Esophagus squamous epithelium (tissue), 5 donors: ENCODE measurements at places on chromosomes 11 and 22.

- no peaks in the 10 kb centered on the region for H3K36me3 ChIP-seq
- DNase-seq: no peak
- no peak overlapping the region for H3K4me3 ChIP-seq
These were observed 24.7 kb upstream of the BAIAP2L2 start for GRCh38 chr22:38135133-38135706.

GRCh38 chr11:15818132-15818842 is 538.1 kb downstream of the SOX6 start:
- no peak overlapping the region for H3K27ac ChIP-seq
- H3K36me3 ChIP-seq: no peaks in the 10 kb centered on the region
- H3K4me3 ChIP-seq: no peak overlapping the region
- H3K27me3 ChIP-seq: no peaks in the 10 kb centered on the region
- no peak for DNase-seq

GRCh38 chr22:33459137-33459536 is 401.0 kb upstream of the SYN3 start:
- H3K4me1 ChIP-seq: no peaks in the 10 kb centered on the region
- H3K4me3 ChIP-seq: no peak overlapping the region
- H3K27me3 ChIP-seq: no peaks in the 10 kb centered on the region
- H3K27ac ChIP-seq: no peak overlapping the region
- H3K36me3 ChIP-seq: no peaks in the 10 kb centered on the region
- DNase-seq: no peak

DNA sequence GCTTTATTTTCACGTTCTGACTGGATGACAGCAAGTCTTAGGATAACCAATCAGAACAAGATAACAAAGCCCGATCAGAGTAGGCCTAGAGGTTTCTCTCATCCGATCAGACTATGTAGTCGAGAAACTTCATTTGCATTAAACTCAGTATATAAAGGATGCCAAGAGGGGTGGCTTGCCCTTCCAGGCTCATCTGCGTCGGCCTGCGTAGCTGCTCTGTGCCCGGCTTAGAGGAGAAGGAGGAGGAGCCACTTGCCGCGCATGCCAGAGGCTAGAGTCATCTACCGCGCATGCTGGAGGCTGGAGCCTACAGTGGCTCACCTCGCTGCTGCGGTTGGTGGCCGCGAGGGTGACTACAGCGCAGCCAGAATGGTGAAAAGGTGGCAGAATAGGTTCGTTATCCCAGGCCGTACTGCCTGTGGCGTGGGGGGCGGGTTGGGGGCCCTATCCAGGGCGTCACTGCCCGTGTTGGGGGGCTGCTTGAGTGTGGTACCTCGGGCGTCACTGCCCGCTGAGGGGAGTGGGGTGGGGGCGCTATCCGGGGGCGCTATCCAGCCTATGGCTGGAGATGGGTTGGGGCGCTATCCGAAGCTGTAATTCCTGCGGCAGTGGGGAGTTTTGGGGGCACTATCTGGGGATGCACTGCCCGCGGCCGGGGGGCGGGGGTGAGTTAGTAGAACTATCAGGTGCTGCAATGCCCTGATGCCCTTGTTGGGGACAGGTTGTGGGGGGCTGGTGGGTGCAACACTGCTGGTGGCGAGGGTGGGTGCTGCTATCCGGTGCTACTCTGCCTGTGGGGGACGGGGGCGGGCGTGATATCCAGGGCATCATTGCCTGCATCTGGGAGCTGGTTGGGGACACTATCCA is at the start of gene RFPL2:
Gene RFPL2 (minus strand): TSS at position 218 of the 867 bp plus-strand sequence. CDS start 2,622 bp downstream, outside the sequence.
- H3K27me3 ChIP-seq: peaks cover 15% of the 10 kb centered on the region
- H3K36me3 ChIP-seq: no peaks in the 10 kb centered on the region
- H3K4me3 ChIP-seq: peak within 1 kb of the TSS; percentile 8
- no peak within 1 kb of the TSS for H3K27ac ChIP-seq
- peaks cover 24% of the 10 kb centered on the region for H3K4me1 ChIP-seq

DNA sequence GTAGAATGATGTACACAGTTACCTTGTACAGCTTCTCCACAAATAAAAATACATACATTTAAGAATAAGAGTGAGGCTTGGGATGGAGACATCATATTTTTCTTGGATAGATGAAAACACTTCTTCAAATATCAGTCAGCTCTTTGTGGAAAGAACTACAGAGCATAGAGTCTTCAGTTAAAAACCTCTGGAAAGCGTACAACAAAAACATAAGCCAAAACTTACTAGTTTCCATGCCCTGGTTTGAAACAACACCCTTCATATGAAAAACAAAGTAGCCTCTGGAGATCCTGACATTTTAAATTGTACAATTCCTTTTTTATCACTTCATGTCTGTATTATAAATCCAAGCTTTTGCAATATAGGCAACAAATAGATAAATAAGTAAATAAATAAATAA is 7.0 kb upstream of the CEP126 start:
- H3K27me3 ChIP-seq: no peaks in the 10 kb centered on the region
- H3K4me3 ChIP-seq: no peak overlapping the region
- no peaks in the 10 kb centered on the region for H3K4me1 ChIP-seq
- no peak overlapping the region for H3K27ac ChIP-seq

DNA sequence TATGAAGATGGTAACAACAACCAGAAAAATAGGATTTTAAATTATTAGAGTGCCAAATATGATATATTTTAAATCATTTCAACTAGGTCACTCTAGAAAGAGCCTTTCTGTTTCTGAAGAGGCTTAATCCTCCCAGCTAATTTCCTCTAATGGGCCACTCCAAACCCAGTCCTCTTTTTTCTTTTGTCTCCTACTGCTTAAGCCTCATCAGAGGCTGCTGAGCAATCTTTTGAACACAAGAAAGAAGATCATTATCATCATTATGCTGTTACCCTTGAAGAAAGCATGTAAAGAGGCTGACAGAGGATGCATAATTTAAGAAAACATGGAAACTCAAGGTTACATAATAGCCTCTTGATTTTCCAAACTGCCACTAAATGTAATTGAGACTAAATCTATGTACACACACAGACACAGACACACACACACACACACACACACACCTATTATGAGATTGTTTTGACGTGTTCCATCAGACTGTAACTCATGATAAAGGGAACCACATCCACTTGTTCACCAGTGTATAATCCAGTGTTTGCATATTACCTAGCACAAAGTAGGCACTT is 519.6 kb downstream of the METTL15 start:
- H3K27me3 ChIP-seq: no peaks in the 10 kb centered on the region
- DNase-seq: no peak
- no peaks in the 10 kb centered on the region for H3K4me1 ChIP-seq
- no peaks in the 10 kb centered on the region for H3K36me3 ChIP-seq

- H3K4me1 ChIP-seq: no peaks in the 10 kb centered on the region
- H3K27me3 ChIP-seq: no peaks in the 10 kb centered on the region
- DNase-seq: no peak
- no peak overlapping the region for H3K27ac ChIP-seq
- H3K4me3 ChIP-seq: no peak overlapping the region
- H3K36me3 ChIP-seq: peaks cover 24% of the 10 kb centered on the region
These were observed 139.8 kb downstream of the TTC17 start for GRCh38 chr11:43498561-43498960.
